Effector memory CD4-positive, alpha-beta T cell (primary cell): ENCODE measurements at places on chromosomes 4 and X.

GRCh38 chr4:95869961-95870500 is 30.1 kb downstream of the PDHA2 start:
- DNase-seq: no peak

DNA sequence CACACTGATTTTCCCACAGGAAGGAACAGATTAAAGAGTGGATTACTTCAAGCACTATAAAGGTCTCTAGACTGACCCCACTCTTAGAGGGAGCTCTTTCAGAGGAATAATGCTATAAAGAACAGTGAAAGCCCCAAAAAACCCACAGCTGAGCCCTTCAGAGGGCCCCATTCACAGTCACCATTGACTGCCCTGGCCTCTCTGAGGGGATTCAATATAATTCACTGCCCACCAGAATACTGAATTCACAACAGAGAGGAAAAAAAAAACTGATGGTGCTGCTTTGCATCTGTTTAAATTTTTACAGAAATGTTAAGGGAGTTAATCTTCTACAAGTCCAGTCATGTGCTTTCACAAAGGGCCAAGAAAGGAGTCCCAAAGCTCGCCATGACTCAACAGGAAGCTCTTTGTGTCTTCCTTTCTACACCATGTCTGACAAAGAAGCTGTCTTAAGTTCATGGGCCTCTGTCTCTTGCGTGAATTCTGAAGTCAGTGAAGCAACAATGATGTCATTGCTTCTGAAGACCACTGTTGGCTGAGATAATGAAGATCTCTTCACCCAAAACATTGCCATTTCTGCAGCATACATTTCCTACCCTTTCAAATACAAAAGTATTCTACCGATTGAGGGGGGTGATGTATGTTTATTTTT is 174.9 kb downstream of the ADAMTS3 start:
- DNase-seq: no peak

- DNase-seq: no peak
These were observed 133.5 kb upstream of the NDST3 start for GRCh38 chr4:117900832-117901231.

DNA sequence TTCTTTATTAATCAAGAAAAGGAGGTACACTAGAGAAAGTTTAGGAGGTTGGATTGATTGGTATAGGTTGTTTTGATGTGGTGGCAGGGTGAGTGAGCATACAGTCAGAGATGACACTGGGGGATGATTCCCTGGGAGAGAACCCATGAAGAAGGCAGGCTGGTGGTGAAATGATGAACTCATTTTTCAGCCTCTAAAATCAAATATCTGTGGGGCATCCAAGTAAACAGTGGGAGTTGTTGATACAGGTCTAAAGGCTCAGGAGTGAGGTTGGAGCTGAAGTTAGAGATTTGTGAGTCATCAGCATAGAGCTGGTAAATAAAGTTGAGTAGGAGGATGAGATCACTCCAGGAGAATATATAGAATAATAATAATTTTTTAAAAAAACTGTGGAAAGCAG is 10.0 kb upstream of the AP1S2 start:
- no peak for DNase-seq

DNA sequence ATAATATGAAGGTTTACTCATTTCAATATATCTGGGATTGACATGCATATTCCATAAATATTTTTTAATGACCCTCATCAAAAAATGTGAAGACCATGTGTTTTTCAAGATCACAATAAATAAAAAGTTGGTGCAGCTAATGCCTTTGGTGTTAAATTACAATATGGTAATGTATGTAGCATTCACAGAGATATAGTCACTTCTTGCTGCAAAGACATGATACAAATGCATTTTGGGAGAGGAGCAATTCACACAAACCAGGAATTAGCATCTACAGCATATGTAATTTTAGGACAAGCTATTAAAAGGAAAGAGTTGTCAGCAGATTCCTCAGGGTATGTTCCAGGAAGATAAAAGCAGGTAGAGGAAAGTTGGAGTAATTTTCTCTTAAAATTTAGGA is 734.5 kb upstream of the HTR2C start:
- no peak for DNase-seq

DNA sequence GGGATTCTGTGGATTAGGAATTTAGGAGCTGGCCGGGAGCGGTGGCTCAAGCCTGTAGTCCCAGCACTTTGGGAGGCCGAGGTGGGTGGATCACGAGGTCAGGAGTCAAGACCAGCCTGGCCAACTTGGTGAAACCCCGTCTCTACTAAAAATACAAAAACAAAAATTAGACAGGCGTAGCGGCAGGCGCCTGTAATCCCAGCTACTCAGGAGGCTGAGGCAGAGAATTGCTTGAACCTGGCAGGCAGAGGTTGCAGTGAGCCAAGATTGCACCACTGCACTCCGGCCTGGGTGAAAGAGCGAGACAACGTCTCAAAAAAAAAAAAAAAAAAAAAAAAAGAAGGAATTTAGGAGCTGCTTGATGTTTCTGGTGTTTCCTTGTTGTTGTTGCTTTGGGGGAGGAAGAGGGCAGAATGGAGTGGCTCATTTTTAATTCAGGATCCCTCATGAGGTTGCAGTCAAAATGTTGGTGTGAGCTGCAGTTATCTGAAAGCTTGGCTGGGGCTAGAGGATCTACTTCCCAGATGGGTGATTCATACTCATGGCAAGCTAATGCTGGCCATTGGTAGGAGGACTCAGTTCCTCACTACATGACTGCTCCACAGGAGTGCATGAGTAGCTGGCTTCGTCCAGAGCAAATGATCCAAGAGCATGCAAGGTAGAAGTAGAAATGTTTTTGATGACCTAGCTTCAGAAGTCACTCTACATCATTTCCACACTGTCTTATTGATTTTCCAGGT is 26.5 kb upstream of the JADE1 start:
- no peak for DNase-seq

- no peak for DNase-seq
These were observed 83.8 kb upstream of the LCORL start for GRCh38 chr4:18105030-18106011.

DNA sequence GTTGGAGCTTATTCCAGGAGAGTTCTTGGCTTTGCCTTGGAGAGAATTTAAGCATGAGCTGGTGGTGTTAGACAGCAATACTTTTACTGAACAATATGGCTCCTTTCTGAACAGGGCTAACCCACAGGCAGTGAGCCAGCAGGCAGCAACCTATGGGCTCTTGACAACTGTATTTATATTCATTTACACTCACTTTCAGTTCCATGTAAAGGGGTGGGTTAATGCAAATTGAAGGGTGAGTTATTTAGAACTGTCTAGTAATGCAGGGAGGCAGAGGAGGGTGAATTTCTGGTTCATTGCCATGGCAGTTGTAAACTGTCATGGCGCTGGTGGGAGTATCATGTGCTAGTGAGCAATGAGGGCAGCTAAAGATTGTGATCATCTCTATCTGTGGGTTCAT is 15.7 kb downstream of the FOXR2 start:
- no peak for DNase-seq

GRCh38 chr4:176671532-176671931 is 121.2 kb downstream of the VEGFC start:
- DNase-seq: no peak

- DNase-seq: no peak
These were observed 38.8 kb upstream of the MAD2L1 start for GRCh38 chr4:120105472-120105871.

GRCh38 chr4:134465417-134465816 is 263.8 kb upstream of the PABPC4L start:
- DNase-seq: no peak

DNA sequence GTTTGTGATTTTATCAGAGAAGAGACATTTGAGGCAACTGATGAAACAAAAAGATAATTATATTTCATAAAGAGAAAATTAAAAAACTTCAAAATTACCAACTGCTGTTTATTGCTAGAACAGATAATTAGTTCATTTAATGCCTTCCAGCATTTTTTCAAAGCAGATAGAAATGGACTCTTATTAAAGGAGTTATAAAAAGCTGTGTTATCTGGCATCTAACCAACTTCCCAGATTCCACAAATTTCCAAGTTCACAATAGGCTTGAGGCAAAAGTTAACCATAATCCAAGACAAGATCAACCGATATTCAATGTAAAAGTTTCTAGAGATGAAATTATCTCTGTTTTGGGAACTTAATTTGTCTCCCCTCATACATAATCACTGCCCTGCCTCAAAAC is 152.4 kb downstream of the TSPAN5 start:
- no peak for DNase-seq

GRCh38 chrX:14427614-14428013 is 101.7 kb upstream of the GLRA2 start:
- no peak for DNase-seq

DNA sequence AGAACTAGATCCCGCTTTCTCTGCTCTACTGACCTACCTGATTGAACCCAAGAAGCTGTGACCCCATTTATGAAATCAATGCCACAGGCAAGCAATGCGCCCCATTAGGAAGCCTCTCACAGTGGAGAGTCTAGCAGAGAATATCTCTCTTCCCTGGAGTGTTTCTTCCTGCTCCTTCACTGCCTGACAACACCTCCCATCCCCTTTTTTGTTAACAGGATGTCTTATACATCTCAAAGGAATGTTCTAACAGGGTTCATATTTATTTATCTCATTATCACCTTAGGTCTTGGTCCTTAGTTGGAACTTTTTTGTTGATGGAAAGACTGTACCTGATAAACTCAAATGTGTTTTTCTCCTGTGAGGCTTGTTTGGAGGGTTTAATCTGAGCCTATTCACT is 35.5 kb downstream of the SLIT2 start:
- DNase-seq: no peak

DNA sequence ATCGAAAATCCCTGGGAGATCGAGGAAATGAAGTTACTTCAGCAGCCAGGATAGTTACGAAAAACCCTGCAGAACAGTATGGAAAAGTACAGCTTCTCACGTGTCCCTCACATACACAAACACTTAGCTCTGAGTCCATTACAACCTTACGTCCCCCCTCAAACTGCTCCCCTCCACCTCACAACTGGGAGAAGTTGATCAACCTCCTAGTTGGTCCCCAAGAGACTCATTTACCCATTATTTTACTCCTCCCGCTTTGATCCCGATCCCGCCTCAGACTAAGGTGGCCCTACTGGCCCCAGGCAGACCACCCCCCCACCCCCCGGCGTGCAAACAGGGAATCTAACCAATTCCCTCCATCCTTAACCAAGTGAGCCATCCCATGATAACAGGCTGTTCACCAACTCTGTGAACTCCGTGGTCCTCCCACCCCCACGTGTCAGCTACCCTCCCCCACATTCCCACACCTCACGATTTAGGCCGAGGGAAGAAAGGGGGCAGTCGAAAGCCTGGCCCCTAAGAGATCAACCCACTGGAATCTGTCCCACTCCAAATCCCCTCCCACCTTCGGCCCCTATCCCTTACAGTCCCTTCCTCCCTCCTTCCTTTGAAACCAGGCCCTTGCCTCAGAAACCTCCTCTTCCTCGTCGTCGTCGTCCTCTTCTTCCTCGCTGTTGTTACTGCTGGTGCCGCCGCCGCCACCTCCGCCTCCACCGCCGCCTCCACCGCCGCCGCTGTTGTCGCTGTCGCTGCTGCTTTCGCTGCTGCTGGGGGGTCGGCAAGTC is 755 bp downstream of the ANKRD17 start:
- no peak for DNase-seq

GRCh38 chr4:137156054-137156453 is 376.2 kb downstream of the PCDH18 start:
- DNase-seq: no peak

DNA sequence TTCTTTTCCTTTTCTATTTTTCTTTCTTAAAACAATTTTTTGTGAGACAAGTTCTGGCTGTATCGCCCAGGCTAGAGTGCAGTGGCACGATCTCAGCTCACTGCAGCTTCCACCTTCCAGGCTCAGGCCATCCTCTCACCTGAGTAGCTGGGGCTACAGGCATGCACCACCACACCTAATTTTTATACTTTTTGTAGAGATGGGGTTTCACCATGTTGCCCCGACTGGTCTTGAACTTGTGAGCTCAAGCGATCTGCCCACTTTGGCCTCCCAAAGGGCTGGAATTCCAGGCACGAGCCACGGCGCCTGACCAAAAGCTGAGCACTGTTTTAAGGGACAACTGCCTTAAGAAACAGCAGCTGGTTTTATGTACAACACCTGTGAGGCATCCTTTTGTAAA is 9.3 kb upstream of the NAT8L start:
- DNase-seq: no peak

- no peak for DNase-seq
These were observed 88.6 kb upstream of the DHRSX start for GRCh38 chrX:2589186-2590020.

- DNase-seq: no peak
These were observed 220.4 kb upstream of the FAM47C start for GRCh38 chrX:36787752-36788151.
